IPS DF 6.9 (cell line): ENCODE measurements at places on chromosomes 1 and 21.

- no peaks in the 10 kb centered on the region for H3K36me3 ChIP-seq
- no peak overlapping the region for H3K27ac ChIP-seq
- no peak overlapping the region for H3K4me3 ChIP-seq
- no peaks in the 10 kb centered on the region for H3K27me3 ChIP-seq
- H3K4me1 ChIP-seq: no peaks in the 10 kb centered on the region
- no peak for DNase-seq
Observed at GRCh38 chr1:2031546-2032540, 12.7 kb downstream of the GABRD start.

- DNase-seq: no peak
- no peak overlapping the region for H3K4me3 ChIP-seq
- H3K27me3 ChIP-seq: no peaks in the 10 kb centered on the region
- no peaks in the 10 kb centered on the region for H3K4me1 ChIP-seq
- no peaks in the 10 kb centered on the region for H3K36me3 ChIP-seq
- no peak overlapping the region for H3K27ac ChIP-seq
Observed at GRCh38 chr1:8989821-8990220, 36.4 kb downstream of the SLC2A7 start.

GRCh38 chr21:41678924-41679318, 87.9 kb downstream of the RIPK4 start:
- peak; percentile 96 for DNase-seq
- H3K4me3 ChIP-seq: no peak overlapping the region
- H3K27me3 ChIP-seq: no peaks in the 10 kb centered on the region
- no peak overlapping the region for H3K27ac ChIP-seq
- H3K36me3 ChIP-seq: no peaks in the 10 kb centered on the region

DNA sequence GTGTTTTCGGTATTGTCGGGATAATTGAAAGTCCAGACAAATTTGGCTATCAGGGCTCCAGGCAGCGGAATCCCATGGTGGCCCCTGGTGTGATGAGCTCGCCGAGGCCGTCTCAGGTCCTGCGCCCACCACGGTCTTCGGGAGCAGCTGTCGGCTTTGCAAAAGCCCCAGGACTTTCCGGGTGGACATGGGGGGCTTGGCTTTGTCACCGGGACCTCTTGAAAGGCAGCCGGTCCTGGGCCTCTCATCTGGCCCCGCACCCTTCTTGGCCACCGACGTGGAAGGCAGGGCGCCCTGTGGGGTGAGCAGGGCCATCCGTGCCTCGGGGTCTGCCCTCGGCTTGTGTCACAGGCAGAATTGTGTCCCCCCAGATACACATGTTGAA, 87.1 kb upstream of the ACTRT2 start:
- no peaks in the 10 kb centered on the region for H3K4me1 ChIP-seq
- H3K4me3 ChIP-seq: no peak overlapping the region
- DNase-seq: no peak
- no peak overlapping the region for H3K27ac ChIP-seq
- H3K27me3 ChIP-seq: no peaks in the 10 kb centered on the region; the same call in 1 of the 2 replicates

- no peak overlapping the region for H3K4me3 ChIP-seq
- no peaks in the 10 kb centered on the region for H3K27me3 ChIP-seq
- H3K27ac ChIP-seq: no peak overlapping the region
- no peak for DNase-seq
- H3K36me3 ChIP-seq: no peaks in the 10 kb centered on the region
- H3K4me1 ChIP-seq: peaks cover 27% of the 10 kb centered on the region
Observed at GRCh38 chr1:204577794-204578478, 61.7 kb downstream of the MDM4 start.

DNA sequence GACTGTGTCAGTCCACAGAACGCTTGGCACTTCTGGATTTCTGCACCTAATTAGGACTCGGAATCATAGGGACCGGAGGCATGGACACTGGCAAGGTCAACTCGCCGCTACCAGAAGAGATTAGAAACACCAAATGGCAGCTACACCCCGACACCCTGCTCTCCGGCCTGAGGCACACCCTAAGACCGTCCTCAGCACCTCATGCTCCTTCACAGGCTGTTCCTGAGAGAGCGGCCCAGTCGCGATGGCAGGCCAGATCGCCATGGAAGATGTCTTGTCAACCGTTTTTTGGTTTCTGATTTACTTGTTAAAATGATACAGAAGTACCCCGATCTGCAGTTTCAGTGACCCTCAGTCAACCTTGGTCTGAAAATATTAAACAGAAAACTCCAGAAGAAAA, 46.8 kb downstream of the NPHP4 start:
- no peak overlapping the region for H3K27ac ChIP-seq
- H3K36me3 ChIP-seq: no peaks in the 10 kb centered on the region
- H3K4me3 ChIP-seq: no peak overlapping the region
